Sciatic nerve (tissue), 2 donors: ENCODE measurements at places on chromosomes 3 and 15. TPM values are rescaled to one million over a fixed set of nuclear protein-coding genes. Genes with fewer than 3 reads are reported as not detected.

The TADA3 gene
- total RNA-seq, result 43.1 TPM

The CCR4 gene
- 0.27 TPM for total RNA-seq

The EPHB1 gene
- 6.6 TPM for total RNA-seq

The HYAL3 gene
- 1.5 TPM for total RNA-seq

The CHST2 gene
- 37.1 TPM for total RNA-seq

The LARP6 gene
- 40.7 TPM for total RNA-seq

The ASB14 gene
- total RNA-seq, result not detected

The SGO1 gene
- 0.31 TPM for total RNA-seq

- DNase-seq, result no peak
Measured at GRCh38 chr3:69712269-69712668, 27.0 kb upstream of the MITF start.

GRCh38 chr3:9019259-9019961 lies 56.1 kb upstream of the RAD18 start:
- DNase-seq, result no peak

DNA sequence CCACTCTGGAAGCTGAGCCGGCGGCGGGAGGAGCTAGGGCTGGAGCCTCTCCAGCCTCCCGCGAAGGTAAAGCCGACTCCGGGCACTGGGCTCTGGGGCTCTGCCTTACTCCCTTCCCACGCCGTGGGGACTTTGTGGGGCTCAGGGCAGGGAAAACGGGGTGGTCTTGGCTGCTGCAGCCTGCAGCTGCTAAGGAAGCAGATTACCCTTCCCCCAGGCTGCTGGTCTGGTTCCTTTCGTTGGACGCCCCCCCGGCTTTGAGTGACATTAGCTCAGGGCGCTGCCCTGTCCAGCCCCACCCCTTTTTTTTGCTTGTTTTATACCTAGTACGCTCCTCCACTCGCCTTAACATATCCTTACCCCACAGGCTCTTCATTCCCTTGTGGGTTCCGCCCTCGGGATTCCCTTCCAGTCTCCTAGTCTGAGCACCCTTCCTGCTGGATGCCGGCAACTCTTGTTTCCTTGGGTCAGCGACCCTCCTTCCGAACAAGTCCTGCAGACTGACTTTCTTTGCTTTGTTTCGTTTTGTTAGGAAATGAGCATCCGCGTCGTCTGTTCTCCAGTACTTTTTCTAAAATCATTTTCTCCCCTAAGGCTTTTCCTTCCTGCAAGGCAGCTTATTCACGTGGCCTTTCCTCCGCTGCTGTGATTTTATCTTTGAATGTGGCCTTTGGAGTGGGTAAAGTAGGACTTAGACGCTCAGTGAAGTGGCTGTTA lies 551 bp downstream of the DNAJC13 start:
- DNase-seq, result no peak

DNA sequence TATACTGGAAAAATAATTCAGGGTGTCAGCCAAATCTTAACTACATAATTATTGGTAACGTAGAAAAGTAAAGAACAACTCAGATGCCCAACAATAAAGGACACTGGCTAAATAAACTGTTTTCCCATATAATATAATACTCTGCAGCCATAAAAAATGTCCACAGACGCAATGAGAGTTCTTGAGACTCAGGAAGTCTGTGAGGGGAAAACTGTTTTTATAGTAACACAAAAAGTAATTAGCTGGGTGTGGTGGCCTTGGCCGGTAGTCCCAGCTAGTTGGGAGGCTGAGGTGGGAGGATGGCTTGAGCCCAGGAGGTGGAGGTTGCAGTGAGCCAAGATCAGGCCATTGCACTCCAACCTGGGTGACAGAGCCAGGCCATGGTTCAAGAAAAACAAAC lies 5.5 kb upstream of the UBR1 start:
- no peak for DNase-seq

GRCh38 chr3:112505907-112506306 lies 6.6 kb upstream of the BTLA start:
- DNase-seq, result no peak

GRCh38 chr15:28026221-28026620 lies 72.9 kb downstream of the OCA2 start:
- DNase-seq, result no peak

DNA sequence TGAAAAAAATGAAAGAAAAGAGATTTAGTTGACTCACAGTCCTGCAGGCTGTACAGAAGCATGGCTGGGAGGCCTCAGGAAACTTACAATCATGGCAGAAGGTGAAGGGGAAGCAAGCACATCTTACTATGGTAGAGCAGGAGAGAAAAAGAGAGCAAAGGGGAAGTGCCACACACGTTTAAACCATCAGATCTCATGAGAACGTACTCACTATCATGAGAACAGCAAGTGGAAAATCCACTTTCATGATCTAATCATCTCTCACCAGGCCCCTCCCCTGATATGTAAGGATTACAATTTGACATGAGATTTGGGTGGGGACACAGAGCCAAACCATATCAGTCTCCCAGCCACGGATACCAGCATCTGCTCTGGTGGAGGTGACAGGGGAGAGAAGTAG lies 50.8 kb upstream of the CPOX start:
- no peak for DNase-seq

DNA sequence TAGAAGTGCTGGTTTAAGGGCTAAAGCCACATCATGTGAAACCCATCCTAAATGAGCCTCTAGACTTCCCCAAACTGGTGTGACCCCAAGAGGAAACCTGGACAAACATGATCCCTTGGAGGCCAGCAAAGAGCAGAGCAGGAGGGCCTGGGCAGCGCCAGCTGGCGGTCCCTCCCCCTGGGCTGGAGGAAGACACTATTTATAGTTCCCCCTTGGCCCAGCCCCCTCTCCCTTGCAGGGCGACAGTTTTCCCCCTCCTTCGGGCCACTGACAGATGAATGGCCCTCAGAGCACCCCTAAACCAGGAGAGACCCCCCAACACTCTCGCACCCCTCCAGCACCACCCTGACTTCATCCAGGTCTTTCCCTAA lies 2.9 kb downstream of the UCN2 start:
- DNase-seq, result no peak

GRCh38 chr3:22627993-22628499 lies 575.1 kb upstream of the UBE2E2 start:
- DNase-seq, result no peak

DNA sequence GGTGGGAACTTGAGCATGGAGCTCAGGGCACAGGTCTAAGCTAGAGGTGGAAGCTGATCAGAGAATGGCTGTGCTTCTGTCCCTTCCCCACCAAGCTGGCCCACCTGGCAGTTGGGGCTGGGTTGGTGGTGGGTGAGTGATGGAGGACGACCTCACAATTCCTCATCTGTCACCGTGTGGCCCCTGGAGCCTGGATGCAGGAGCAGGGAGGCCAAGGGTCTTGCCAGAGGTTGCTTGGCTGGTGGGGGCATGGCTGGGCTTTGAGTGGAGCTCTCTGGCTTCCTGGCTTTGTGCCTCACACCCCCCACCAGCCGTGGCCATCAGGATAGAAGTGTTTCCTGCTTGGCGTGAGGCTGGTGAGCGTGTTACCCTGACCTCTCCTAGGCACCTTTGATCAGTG lies 36.0 kb downstream of the FBLN2 start:
- DNase-seq, result peak; percentile 52

- no peak for DNase-seq
Measured at GRCh38 chr3:58035524-58036255, 27.5 kb downstream of the FLNB start.
